ENCODE measurements at places on chromosomes 1 and 21.

DNA sequence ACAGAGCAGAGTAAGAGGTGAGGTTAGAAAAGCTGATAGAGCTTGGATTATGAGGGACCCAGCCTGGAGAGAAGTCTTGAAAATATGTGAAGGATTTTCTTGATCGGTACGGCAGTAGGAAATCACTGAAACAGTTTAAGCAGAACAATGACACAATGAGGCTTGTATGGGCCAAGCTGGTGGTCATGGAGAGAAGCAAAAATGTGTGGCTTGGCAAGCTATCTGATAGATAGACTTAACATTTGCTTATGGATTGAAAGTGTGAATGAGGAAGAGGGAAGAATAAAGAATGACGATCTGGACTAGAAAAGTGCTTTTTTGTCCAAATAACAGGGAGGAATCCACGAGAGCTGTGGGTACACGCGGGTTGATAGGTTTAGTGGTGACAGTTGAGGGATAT lies 15.4 kb upstream of the XPR1 start:
- DNase-seq: no peak

GRCh38 chr1:195971589-195971988 lies 636.7 kb downstream of the KCNT2 start:
- no peak for DNase-seq

GRCh38 chr1:212149566-212149965 lies 114.0 kb downstream of the DTL start:
- no peak for DNase-seq

DNA sequence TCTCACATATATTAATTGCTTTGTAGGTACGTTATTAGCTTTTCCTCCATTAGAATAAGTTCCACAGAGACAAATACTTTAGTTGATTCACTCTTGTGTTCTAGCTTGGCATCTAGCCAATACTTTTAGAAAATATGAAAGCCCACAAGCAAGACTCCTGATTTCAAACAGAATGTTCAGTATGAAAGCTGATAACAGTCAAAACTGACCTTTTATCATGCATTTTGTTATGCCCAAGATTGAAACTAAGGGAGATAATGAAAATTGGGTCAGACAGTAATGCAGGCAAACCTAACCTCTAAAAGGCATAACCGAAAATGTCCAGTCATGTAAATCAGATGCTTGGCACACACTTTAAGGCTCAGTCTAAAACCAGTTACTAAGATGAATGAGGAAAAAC lies 61.7 kb downstream of the ERICH3 start:
- no peak for DNase-seq

DNA sequence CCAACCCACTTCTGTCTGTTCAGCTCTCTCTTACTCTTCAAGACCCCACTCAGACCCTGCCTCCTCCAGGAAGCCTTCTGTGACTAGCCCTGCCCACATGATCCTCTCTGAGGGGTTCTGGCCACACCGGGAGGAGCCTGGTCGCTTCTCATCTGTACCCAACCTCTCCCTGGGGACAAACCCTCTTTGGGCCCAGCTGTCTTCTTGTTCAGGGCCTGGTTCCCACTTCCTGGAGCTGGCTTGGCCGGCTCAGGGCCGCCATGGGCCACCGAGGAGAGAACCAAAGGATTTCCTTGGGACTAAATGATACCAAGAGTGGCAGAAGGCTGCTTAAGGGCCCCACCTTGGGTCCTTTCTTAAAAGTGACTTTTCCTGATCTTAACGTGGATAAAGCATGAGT lies 124.7 kb upstream of the ZBTB40 start:
- DNase-seq: no peak

GRCh38 chr21:46295996-46296752 lies 10.0 kb downstream of the YBEY start:
- no peak for DNase-seq
